Lung (tissue), 17 donors: ENCODE measurements at places on chromosomes 12 and 14. TPM values are rescaled to one million over a fixed set of nuclear protein-coding genes. Genes with fewer than 3 reads are reported as not detected.

DNA sequence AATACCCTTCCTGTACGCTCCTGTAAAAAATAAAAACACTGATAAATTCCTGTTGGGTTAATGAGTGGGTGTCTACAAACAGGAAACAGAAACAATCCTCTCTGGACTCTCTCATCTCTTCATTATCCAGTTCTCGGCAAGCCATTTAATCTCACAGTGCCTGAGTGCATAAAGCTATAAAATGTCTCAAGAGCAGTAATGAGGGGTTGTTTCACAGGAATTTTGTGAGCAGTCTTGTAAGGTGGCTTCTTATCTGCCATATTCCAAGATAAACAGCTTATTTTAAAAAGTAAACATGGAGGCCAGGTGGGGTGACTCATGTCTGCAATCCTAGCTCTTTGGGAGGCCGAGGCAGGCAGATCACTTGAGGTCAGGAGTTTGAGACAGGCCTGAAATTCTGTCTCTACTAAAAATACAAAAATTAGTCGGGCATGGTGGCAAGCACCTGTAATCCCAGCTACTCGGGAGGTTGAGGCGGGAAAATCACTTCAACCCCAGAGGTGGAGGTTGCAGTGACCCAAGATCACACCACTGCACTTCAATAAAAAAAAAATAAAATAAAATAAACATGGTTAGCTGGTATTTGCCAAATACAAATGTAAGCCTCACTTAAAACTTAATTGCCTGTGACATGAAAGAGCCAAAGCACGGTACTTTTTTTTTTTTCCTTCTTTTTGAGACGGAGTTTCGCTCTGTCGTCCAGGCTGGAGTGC is 54.0 kb downstream of the CLIP1 start:
- no peaks in the 10 kb centered on the region for H3K4me1 ChIP-seq
- H3K36me3 ChIP-seq, result peaks cover 8% of the 10 kb centered on the region

DNA sequence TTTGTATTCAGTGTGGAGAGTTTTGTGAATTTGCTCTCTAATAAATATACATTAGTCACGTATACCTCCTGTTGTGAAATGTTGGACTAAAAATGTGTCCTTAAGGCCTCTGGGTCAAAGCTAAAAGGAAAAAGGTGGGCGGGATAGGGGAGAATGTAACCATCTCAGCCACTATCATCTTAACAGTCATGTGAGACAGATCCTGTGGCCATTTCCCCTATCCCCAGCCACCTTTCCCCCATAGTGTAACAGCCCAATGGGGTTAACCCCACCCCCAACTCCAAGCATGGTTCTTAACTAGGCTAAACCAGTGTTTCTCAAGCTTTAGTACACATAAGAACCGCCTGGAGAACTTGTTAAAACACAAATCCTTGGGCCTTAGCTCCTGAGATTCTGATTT is 6.5 kb upstream of the ITPR2 start:
- no peak overlapping the region for H3K27ac ChIP-seq
- H3K36me3 ChIP-seq, result no peaks in the 10 kb centered on the region
- no peak for DNase-seq
- H3K4me1 ChIP-seq, result no peaks in the 10 kb centered on the region
- H3K27me3 ChIP-seq, result no peaks in the 10 kb centered on the region

- DNase-seq, result no peak
- no peak overlapping the region for H3K27ac ChIP-seq
- H3K4me3 ChIP-seq, result no peak overlapping the region
- no peaks in the 10 kb centered on the region for H3K36me3 ChIP-seq
- H3K4me1 ChIP-seq, result no peaks in the 10 kb centered on the region
These were observed 681.0 kb downstream of the NRXN3 start for GRCh38 chr14:78851189-78851588.

DNA sequence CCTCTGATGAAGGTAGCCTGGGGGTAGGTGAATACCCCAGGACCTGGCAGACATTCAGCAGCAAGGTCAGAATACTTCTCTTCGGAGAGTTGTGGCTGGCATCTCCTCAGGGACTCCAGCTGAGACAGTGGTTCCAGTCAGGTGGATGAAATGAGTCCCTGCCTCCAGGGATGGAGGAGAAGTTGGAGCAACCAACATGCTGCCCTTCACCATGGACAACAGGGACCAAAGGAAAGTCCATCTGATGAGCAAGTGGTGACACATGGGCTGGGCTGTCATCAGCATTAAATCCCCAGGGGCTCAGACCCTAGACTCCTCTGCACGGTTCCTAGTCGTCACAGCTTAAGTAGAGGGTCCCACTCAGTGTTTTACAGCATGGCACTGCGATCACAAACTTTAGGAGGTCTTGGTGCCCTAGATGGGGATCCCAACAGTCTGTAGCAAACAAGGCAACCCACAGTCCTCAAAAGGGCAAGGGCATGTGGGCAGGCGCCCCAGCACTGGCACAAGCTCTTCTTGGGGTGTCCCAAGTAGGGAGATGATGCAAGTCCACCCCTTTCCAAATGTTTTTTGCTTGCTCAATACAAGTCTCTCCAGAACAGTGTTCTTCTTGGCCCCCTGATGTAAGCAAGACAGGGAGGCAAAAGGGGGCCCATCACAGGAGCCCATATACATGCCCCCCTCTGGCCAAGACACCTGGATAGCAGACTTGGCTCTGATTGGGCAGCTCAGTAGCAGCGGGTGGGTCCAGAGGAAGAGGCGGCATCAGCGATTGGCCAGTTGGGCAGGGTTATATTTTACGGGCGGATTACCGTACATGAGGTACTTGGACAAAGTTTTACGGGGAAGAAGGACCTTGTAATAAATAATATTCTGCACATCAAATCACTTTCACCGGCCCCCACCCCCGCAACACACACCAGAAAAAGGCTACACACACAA is 10.8 kb upstream of the CDH24 start:
- no peak for DNase-seq
- no peak overlapping the region for H3K4me3 ChIP-seq

GRCh38 chr12:2267703-2268470 is 215.1 kb downstream of the CACNA1C start:
- no peaks in the 10 kb centered on the region for H3K4me1 ChIP-seq
- DNase-seq, result no peak
- no peaks in the 10 kb centered on the region for H3K27me3 ChIP-seq
- H3K4me3 ChIP-seq, result no peak overlapping the region
- H3K36me3 ChIP-seq, result no peaks in the 10 kb centered on the region
- H3K27ac ChIP-seq, result peak overlapping the region; percentile 34

The FOXG1 gene
- 0.06 TPM for total RNA-seq

The SLC6A13 gene
- 1.1 TPM for total RNA-seq
